Stimulated activated CD4-positive, alpha-beta T cell treated with anti-CD3 and anti-CD28 coated beads, TNF-alpha, amount 100 ng/mL, for 1 hour (primary cell): ENCODE measurements at places on chromosomes 7 and 10.

DNA sequence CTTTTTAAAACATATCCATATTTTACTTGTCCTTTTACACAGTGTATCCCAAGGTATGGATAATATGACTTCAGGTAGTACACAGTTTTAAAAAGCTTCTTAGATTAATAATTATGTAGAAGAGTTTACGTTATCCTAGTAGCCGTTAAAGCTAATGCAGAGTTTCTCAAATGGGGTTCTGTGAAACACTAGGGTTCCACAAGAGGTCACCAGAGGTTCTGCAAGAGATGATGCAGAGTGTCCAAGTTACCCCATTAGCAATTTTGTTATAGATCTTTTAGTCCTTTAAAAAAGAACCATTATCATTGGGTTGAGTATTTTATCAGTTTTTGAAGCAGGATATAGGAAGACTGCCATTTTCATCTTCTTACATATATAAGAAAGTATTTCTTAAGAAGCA, 298.9 kb upstream of the HPS1 start:
- no peak for DNase-seq

- DNase-seq: no peak
Observed at GRCh38 chr10:84999929-85000328, 671.5 kb downstream of the CCSER2 start.

DNA sequence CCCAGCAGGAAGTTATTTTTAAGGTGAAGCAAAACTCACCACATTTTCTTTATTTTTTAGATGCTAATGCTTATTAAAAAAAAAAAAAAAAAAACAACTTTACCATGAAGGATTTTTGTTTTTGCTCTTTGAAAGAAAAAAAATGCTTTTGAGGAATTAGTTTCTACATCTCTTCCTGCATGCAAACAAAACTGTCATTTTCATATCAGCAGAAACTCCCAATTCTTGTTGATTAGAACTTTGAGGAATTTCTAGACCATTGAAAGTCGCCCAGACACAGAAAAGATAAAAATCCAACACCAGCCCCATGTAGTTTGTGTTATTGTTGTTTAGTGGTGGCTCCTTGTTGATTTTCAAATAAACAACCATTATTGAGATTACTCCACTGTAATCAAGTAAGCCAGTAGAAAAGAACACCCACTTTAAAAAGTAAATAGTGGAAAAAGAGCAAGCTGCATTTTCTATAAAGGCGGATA, 14.3 kb downstream of the SKIDA1 start:
- no peak for DNase-seq

- no peak for DNase-seq
Observed at GRCh38 chr10:125024497-125025234, 82.7 kb downstream of the ZRANB1 start.

DNA sequence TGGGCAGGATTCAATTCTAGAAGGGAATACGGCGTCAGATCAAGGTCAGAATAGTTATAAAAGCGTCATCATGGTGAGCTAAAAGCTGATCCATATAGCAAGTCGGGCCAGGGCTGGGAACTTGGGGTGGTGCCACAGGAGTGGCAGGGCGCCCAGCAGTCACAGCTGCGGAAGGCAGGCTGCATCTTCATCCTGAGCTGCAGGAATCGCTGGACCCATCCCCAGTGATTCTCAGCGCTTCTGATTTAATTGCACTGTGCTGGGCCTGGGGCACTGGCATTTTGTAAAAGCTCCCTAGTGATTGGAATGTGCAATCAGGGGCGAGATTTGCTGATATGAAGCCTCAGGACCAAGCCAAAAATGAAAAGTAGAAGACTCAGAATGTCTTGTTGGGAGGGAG, 135.3 kb downstream of the CTTNBP2 start:
- no peak for DNase-seq

DNA sequence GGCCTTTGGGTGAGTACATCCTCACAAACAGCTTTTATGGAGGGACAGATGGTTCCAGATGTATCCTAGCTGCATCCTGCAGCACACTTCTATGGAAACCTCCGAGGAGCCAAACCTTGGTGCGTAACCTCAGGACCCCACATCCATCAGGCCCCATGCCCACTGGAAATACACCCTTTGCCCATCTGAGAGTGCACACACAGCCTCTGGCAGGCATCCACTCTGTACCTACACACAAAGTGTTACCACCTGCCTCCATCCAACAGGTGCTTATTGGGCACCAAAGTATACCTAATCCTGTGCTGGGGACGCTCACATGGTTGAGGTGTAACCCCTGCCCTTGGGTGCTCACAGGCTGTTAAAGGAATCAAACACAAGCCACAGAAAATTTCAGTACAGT, 117.9 kb downstream of the ADCY1 start:
- no peak for DNase-seq

GRCh38 chr10:37488792-37489657, 363.6 kb downstream of the ANKRD30A start:
- DNase-seq: no peak

DNA sequence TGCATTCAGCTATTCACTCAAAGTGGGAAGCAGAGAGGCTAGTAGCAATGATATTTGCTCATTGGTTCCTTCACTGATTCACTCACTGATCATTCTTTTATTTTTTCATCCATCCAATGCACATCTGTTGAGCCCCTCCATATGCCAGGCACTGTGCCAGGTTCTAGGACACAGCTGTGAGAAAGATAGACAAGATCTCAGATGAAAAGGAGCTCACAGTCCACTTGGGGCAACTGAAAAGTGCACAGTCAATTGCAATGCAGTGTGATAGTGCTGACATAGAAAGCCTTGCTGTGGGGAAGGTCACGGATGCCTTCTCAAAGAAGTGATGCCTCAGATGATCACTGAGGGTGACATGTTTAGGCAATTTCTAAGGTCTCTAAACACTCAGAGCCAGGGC, 262.3 kb downstream of the PTEN start:
- no peak for DNase-seq

DNA sequence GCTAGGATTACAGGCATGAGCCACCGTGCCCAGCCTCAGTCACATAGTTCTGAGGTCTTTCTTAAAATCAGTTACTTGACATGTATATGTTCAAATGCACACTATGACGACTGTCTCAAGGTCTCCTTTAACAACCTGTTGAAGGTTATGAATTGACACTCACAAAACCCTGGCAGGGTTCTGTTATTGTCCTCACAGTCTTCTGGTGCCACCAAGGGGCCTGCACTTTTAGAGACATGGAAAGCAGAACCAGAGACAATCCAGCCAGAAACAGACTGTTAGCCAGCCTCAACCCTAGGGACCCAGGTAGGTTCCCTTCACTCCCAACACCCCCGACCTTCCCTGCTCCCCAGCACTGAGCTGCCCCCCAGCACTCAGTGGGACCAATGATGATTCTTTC, 26.4 kb downstream of the TEX36 start:
- no peak for DNase-seq

GRCh38 chr10:104557966-104558365, 83.1 kb upstream of the SORCS3 start:
- no peak for DNase-seq

- DNase-seq: no peak
Observed at GRCh38 chr7:100167912-100168323, 499 bp downstream of the GAL3ST4 start.

GRCh38 chr7:7654964-7655715, 14.6 kb downstream of the UMAD1 start:
- no peak for DNase-seq

DNA sequence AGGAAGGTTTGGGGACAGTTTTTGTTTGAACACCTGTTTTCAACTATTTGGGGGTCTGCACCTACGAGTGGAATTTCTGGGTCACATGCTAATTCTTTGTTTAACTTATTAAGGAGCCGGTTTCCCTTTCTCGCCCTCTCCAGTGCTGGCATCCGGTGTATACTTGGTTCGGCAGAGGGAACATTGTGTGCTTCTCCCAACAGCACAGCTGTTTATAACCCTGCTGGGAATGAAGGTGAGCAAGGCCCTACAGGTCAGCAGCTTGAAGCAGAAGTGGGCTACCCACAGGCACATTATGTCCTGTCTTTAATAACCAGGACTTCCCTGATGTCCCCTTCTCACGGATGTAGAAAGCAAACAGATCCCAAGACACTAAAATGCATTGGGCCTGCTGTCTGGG, 87.5 kb upstream of the PDCD4 start:
- DNase-seq: no peak

DNA sequence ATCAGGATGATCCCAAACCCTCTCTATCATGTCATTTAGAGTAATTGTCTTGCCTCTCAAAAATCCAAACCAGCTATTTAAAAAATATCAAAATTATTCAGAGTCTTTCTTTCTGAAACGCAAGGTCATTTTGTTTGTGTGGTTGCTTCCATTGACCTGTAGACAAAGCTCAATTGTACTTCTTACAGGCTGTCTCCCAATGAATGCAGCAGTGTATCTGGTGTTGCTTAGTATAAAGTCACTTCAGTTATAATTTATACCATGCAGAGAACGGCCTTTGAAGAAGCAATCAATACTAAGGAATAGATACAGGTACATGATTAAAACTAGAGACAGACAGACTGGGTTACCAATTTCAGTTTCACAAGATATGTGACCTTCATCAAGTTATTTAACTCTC, 80.9 kb downstream of the DOCK4 start:
- DNase-seq: no peak

- no peak for DNase-seq
Observed at GRCh38 chr7:31327071-31327470, 13.5 kb downstream of the NEUROD6 start.

- no peak for DNase-seq
Observed at GRCh38 chr7:108613147-108613948, 43.7 kb downstream of the DNAJB9 start.

DNA sequence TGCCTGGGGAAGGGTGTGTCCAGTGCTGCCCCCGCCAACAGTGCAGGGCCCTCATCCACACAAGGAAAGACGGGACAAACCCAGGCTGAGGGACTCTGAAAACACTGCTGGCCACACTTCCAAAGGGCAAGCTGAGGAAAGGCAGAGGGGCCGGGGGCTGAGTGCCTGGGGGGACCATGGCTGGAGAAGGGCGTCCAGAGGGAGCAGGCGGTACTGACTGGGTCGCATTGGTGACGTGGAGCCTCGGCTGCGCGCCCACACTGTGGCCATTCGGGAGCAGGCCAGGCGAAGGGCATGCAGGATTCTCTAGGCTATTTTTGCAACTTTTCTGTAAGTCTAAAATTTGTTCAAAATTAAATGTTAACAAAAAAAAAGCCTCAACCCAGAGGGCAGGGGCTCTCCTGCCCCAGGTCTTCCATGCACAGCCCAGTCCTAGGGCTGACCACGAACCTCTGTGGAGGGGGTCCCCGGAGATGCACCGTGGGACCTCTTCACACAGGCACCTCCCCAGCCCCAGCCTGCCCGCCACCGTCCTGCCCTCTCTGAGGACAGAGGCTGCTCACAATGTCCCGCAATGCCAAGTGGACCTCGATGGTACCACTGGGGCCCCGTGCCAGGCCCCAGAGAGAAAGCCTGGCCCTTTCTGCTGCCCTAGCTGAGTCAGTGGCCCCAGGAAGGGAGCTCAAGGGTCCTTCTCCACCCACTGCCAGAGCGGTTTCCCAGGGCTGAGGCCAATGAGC, 10.4 kb downstream of the ADAM8 start:
- DNase-seq: no peak

- no peak for DNase-seq
Observed at GRCh38 chr10:78925275-78925674, 143.5 kb upstream of the ZMIZ1 start.

- no peak for DNase-seq
Observed at GRCh38 chr10:84158550-84158949, 15.1 kb upstream of the GPR15LG start.

DNA sequence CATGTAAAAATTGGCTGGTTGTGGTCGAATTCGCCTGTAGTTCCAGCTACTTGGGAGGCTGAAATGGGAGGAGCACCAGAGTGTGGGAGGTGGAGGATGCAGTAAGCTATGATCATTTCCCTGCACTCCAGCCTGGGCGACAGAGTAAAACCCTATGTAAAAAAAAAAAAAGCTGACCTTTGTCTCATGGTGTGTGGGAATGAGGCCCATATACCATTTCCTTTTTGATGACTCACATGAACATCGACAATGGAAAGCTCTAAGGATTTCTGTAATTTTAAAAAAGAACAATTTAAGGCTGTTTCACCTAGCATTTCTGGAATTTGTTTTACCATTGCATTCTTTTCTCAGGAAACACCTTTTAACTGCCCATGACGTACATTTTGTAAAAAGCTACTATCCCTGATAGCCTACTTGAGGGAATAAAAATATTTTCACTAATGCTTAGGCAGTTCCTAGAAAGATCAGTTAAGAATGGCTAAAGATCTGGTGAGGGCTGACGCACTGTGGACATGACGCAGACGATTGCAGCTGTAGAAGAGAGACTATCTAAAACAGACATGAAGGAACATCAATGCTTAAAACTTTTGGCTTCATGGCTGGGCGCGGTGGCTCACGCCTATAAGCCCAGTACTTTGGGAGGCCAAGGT, 400.6 kb upstream of the IGFBP3 start:
- no peak for DNase-seq

DNA sequence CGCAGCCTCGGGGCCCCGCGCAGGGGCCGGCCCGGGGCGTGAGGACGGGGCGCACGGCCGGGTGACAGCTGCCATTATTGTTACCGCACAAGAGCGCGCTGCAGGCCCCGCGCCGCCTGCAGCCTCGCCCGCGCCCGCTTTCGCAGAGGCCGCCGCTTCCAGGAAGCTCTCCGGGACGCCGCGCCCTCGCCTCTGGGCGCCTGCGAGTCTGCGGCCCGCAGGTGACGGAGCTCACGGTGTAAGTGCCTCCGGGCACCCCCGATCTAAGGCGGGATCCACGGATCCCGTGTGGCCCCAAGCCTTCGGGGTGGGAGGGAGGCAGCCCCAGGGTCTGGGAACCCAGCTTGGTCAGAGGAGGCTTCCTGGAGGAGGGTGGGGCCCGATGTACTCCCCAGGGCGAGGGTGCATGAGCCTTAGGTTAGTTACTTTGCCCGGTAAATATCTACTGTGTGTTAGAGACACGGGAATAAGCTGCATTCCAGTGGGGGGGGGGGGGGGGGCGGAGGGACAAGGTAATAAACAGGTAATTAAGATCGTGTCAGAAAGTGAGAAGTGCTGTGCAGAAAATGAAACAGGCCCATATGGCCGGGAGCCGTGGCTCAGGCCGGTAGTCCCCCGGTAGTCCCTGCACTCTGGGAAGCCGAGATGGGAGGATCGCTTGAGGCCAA, 638 bp downstream of the IQCE start:
- peak; percentile 8 for DNase-seq
